Stimulated activated CD4-positive, alpha-beta T cell treated with anti-CD3 and anti-CD28 coated beads, Interleukin-4, amount 100 ng/mL, for 1 hour (primary cell): ENCODE measurements at places on chromosomes 2 and 18.

DNA sequence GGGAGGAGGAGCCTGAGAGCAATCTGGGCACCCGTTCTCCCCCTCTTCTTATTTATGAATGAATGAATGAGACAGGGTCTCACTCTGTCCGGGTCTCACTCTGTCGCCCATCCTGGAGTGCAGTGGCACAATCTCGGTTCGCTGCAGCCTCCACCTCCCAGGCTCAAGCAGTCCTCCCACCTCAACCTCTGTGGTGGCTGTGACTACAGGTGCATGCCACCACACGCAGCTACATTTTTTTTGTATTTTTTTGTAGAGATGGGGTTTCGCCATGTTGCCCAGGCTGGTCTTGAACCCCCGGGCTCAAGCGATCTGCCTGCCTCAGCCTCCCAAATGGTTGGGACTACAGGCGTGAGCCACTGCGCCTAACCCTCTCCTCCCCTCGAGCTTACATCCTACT lies 198.4 kb downstream of the NEDD4L start:
- no peak for DNase-seq

DNA sequence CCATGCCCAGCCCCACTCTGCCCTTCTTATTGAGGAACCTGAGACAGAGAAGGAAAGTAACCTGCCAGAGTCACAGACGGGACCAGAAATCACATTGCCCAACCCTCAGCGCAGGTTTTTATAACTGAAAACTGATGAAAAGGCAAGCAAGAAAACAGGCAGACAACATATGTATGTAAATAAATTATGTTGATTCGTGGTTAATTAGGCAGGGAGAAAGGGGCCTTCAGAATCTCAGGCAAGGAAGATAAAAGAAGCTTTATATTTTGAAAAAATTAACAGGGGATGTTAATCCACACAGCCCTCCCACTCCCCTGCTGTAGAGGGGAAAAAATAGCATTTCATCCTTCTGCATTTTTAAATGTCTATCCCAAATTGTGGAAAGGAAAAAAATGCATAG lies 378.5 kb downstream of the PIK3C3 start:
- no peak for DNase-seq

DNA sequence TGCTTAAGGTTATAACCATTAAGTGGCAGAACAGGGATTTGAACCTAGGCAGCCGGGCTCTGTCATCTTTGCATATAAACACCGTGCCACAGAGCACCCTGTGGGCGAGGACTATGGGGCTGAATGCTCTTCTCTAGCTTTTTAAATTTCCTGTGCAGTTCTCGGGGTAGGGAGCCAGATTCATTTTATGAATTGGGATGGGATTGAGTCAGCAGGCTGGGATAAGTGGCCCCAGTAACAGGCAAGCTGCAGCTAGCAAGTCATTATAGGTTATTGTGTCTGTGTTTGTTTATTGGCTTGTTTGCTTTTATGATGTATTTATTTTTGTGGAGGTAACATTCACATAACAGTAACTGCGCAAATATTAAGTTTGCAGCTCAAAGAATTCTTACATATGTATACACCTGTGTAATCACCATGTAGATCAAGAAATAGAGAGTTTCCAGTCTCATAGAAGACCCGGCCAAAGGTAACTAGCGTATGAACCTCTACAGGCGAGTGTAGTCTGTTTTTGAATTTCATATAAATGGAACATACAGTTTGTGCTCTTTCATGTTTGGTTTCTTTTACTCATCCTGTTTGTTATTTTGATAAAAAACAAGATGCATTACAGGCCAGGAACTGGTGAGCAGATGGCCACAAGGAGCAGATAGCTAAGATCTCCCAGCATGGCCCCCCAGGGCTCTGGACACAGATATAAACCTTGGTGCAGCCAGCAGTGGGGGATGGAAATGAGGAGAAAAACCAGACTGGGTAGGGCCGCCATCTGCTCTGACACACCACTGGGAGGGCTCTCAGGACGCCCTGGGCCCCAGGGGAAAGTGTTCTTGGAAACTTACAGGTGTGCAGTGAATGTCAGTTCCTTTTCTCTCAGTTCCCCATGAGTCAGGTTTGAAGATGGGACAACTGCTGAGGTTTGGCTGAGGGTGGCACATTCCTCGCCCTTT lies 49.2 kb upstream of the GPR155 start:
- no peak for DNase-seq

GRCh38 chr2:195652911-195653310 lies 4.1 kb upstream of the SLC39A10 start:
- no peak for DNase-seq
